ENCODE measurements at places on chromosomes 16 and 17.

GRCh38 chr16:1539720-1540555 lies 6.5 kb downstream of the TMEM204 start:
- no peak for DNase-seq

GRCh38 chr16:81581107-81581506 lies 136.5 kb downstream of the CMIP start:
- no peak for DNase-seq

DNA sequence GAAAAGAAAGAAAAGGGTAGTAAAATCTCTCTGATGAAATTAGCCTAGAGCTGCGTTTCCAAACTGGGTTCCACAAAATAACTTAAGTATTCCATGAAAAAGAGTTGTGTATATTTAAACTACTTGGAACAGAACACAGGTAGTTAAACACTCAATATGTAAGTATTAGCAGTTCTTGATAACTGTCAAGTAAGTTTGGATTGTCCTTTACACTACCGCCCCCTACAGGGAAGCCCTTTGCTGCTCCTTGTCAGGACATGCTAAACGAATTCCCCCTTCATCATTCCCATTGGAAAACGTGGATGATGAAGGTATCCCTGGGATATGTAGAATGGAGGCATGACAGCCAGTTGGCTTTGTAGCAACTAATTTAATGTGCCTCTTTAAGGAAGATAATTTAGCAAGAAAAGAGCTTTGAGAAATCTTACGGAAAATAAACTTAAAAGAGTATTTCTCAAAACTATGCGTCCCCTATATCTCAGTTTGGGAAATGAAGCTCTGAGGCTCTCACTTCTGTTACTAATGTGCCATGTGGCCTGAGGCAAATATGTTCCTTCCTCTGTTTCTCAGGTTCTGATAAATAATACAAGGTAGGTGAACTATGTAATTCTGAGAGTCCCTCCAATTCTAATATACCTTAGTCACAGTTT lies 18.8 kb downstream of the NCBP3 start:
- DNase-seq = no peak

DNA sequence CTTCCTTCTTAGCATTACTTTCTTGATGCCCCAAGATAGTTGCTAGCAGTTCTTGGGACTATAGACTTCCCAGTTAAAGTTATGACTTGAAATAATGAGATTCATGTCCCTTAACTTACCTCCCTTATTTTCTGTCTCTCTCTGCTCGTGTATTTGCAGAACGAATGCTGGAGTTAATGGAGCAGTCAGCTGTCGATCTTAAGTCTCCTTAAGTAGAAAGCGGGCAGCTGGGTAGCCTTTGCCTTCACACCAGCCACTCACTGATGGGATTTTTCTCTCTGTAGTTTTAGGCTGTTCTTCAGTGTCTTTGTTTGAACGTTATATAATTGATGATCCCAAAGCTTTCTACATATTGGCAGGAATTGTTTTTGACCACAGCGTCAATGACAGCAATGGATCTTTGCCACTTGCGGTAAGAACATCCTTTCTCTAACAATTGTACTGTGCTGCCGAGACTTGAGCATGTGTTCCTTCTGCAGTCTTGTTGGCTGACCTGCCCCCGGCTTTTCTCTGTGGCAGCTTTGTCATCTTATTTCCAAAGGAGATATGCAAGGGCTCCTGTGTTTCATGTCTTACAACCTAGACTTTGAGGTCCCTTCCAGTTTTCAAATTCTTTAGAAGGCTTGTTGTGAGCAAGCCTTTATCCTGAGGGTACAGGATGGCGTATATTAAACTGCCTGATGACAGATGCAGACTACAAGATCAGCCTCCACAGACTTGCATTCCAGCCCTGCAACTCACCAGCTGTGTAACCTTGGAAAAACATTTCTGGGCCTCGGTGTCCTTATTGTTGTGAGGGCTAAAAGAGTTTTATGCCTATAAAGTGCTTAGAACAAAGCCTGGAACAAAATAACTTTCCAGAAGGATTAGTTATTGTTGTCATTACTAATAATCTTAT lies 25.1 kb upstream of the ABCA3 start:
- DNase-seq = no peak

- DNase-seq = no peak
These were observed 43.4 kb downstream of the TAOK1 start for GRCh38 chr17:29433541-29433940.

DNA sequence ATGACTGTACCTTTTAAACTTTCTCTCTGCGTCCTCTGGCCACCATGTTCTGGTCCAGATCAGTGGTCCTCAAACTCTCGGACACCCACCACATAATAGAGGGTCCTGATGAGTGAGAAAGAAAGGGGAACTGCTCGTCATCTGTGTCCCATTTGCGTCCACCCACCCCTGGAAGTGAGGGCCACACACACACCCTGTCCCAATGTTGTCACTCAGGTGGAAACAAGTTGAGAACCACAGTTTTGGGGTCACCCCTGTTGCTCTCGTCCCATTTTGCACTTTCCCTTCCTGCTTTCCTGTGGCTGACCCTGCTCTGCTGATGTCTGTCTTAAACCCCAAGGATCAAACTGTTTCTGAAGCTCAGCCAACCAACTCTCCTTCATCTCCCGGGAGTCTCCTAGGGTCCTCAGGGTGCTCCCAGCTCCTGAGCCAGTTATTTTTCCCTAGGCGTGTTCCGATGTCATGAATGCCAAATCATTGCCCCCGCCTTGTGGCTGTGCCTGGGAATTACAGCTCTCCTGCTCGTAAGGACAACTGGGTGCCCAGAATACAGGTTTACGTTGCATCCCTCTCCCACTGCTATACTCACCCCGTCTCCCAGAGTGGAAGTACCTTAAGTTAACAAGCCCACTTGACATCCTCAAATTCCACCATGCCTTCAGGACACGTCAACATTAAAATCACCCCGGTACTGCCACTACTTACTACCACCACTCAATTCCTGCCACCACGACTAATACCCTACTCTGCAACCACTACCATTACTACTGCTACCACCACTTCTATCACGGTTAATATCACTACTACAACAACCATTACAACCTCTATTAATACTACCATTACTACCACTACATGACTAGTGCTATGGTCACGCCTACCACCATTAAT lies 26.0 kb upstream of the HNF1B start:
- no peak for DNase-seq

DNA sequence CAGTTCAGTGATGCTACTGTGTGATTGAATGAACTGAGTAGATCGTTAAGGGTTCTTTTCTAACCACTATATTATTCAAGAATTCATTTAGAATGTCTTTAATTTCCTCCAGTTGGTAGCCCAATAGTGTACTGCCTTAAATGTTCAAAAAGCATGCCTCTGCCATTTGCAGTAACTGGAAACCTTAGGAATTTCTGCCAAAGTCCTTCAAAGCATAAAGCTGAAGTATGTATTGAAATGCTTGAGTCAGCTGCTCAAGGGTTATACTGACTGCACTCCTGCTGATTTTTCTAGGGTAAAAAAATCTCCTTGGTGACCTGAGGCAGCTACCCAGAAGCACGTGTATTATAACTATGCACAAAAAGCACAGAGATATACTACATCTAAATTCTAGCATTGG lies 56.5 kb downstream of the SNTB2 start:
- no peak for DNase-seq
